Activated naive CD4-positive, alpha-beta T cell treated with anti-CD3 and anti-CD28 coated beads for 36 hours (primary cell): ENCODE measurements at places on chromosomes 6 and 20. TPM values are rescaled to one million over a fixed set of nuclear protein-coding genes. Genes with fewer than 3 reads are reported as not detected.

Gene DAAM2
- total RNA-seq, result not detected

Gene LY6G6F
- not detected for total RNA-seq

Gene FAM162B
- not detected for total RNA-seq

Gene C20orf202
- total RNA-seq, result not detected

Gene BEND6
- not detected for total RNA-seq

Gene LY86
- 2.0 TPM for total RNA-seq

Gene TGM3
- not detected for total RNA-seq

Gene TENT5A
- total RNA-seq, result 0.72 TPM

Gene PTPN1
- 119 TPM for total RNA-seq

Gene GPSM3
- total RNA-seq, result 71.8 TPM

Gene WFDC11
- total RNA-seq, result not detected

Gene SEL1L2
- total RNA-seq, result not detected

Gene NCOA7
- total RNA-seq, result 39.2 TPM

- no peak for DNase-seq
These were observed 156.1 kb downstream of the COL21A1 start for GRCh38 chr6:56091159-56091869.

GRCh38 chr20:58523072-58523970, 8.1 kb upstream of the APCDD1L start:
- DNase-seq, result no peak

- DNase-seq, result no peak
These were observed 211.5 kb downstream of the SOX4 start for GRCh38 chr6:21804941-21805610.

DNA sequence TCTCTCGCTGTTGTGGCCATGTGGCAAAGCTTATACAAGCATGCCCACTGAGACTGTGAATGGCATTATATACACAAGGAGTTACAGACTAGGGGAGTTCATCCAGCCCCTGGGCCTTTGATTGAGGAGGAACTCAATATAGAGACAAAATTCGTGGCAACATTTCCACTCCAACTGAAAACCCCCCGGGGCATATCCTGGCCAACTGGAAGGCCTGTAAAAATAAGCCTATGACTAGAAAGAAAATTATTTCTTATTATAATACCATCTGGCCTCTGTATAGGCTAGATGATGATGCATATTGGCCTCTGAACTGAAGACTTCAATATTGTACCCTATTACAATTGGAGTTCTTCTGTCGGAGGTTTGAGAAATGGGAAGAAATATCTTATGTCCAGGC, 175.5 kb upstream of the GJE1 start:
- DNase-seq, result no peak

GRCh38 chr6:150576651-150577226, 22.9 kb upstream of the PLEKHG1 start:
- no peak for DNase-seq

DNA sequence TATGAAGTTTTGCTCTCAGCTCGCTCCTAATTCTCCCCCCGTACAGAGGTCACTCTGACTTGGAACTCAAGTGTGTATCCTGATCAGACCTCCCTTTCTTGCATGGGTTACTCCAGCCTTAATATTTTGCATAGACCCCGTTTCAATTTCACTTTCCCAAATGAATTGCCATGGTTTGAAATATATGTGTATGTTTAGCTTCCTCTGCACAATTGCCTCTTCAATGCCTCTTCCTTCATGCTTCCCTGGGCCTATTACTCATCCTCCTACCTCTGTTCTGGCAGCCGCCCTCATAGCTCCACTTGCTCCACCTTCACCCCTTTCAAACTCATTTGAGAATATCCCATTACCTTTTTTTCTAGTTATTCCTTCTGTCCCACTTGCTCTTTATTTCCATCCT, 90.0 kb upstream of the SAMD5 start:
- DNase-seq, result no peak

DNA sequence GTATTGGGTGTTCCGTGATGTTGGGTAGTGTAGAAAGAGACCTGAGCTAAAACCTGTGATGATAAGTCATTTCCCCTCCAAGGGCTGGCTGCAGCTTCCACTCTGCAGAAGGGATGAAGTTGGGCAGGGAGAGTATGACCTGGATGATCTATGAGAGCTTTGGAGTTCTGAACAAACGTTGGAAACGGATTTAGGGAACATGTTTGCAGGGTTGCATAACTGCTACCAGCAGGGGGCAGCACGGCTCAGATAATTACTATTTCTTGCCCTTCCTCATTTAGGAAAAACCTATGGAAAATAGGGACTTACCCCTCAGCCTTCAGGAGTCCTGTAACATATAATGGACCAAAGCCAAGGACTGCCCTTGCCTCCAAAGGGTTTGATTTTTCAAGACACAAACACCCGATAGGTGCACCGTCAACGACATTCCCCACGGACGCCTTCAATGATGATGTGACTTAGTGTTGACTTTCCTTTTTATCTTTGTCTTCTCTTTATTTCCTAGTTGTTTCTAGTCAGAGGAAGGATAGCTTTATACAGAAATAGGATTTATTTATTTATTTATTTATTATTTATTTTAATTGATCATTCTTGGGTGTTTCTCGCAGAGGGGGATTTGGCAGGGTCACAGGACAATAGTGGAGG, 164.9 kb upstream of the SASH1 start:
- peak; percentile 37 for DNase-seq

- no peak for DNase-seq
These were observed 24.9 kb upstream of the EDN1 start for GRCh38 chr6:12265296-12265695.

DNA sequence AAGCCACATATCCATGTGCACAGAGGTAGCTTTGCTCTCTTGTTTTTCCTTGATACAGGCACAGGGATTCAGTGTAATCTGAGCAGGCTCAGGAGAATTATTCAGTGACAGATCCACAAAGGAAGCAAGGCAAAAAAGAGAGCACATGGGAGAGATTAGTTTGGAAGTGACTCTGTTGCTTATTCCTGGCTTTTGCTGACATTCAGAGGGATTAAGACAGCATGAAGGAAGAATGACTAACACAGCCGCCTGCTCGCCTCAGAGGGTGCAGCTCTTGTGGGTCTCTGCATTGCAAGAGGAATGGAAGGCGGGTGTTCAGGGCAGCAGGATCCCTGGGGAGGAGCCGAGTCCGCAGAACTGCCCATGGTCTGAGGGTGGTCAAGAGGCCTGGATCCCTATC, 203.4 kb upstream of the KCNQ5 start:
- DNase-seq, result no peak

- no peak for DNase-seq
These were observed 3.6 kb upstream of the C20orf144 start for GRCh38 chr20:33658510-33658909.

DNA sequence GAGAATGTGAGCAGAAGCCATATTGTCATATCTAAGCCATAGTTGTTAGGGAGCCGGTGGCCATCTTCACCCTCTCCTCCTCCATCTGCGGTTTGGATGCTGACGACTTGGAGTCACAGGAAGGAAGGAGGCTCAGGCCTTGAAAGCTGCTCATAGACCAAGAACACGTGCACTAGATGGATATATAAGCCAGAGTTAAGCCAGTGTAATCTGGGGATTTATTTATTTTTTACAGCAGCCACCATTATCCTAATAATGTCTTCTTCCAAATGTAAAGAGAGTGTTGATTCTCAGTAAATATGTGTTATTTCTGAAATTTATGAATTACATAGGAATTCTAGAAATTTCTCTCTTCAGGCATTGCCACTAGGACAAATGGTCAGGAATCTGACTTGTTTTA, 689.9 kb downstream of the QKI start:
- DNase-seq, result no peak

- DNase-seq, result peak; percentile 58
These were observed 13.5 kb downstream of the PFDN4 start for GRCh38 chr20:54221353-54221752.

GRCh38 chr6:25147223-25147622, 132.0 kb upstream of the CARMIL1 start:
- no peak for DNase-seq

DNA sequence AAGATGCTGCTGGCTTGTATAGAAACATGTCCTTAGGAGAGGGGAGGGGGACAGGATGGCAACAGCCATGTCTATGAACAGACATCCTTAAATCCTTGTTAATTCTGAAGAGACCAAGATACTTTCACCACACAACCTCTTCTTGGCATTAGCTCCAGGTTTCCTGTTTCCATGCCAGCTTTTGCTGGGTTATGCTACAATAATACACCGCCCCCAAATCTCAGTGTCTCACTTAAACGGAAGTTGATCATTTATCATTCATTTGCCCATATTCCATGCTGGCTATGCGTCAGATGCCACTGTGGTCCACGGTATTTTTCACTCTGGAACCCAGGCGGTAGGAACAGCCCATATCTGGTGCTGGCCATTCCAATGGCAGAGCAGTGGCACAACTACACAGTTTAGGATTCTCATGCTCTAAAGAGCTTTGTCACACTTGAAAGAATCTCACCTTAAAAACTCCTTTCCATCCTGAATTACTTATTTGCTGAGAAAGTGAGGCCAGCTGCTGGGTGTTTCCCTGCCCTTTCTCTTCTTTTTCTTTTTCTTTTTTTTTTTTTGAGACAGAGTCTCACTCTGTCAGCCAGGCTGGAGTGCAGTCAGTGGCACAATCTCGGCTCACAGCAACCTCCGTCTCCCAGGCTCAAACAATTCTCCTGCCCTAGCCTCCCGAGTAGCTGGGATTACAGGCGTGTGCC, 3.7 kb upstream of the RNASET2 start:
- DNase-seq, result no peak
